ENCODE measurements at places on chromosomes 3 and 15. TPM values are rescaled to one million over a fixed set of nuclear protein-coding genes. Genes with fewer than 3 reads are reported as not detected.

GRCh38 chr3:155805802-155806618 is at the start of gene C3orf33:
Gene C3orf33 (minus strand): TSS chr3:155806278. CDS start chr3:155806252, 26 bp downstream.
- no peaks in the 10 kb centered on the region for H3K36me3 ChIP-seq
- H3K27ac ChIP-seq, result peak within 1 kb of the TSS; percentile 62
- H3K4me1 ChIP-seq, result peaks cover 11% of the 10 kb centered on the region
- peak within 1 kb of the TSS; percentile 71 for H3K4me3 ChIP-seq
- DNase-seq, result peak; percentile 81
- peaks cover 7% of the 10 kb centered on the region for H3K27me3 ChIP-seq

The HDC gene
- 3.5 TPM for total RNA-seq

The ARIH2 gene
- total RNA-seq, result 171 TPM

- no peaks in the 10 kb centered on the region for H3K27me3 ChIP-seq
- no peak overlapping the region for H3K4me3 ChIP-seq
- DNase-seq, result no peak
- no peaks in the 10 kb centered on the region for H3K4me1 ChIP-seq
- no peak overlapping the region for H3K27ac ChIP-seq
These were observed 37.7 kb upstream of the SEC61A1 start for GRCh38 chr3:128014548-128014947.

DNA sequence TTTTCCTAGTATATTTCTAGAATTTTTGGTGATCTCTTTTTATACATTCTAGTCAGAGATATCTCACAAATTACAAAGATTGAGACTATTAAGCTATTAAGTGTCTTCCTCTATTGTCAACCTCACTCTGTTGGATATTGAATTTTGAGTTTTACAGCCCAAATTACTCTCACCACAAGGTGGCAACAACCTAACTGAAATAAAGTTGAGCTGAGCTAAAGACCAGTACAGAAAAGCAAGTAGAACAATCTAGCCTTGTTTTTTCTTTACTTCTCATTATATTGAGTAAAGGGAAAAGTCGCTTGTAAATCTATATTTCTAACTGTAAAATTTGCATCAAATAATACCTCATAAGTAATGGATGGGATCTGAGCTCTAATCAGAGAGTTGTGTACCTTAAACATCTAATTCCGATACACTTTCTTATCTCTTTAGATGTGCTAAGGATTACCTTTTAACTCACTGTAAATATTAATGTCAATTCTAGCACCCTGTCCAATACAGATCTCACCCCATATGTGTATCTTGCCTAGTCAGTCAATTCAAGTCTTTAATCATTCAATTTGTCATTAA is 13.6 kb upstream of the COMMD2 start:
- no peak overlapping the region for H3K27ac ChIP-seq
- H3K4me1 ChIP-seq, result no peaks in the 10 kb centered on the region
- H3K4me3 ChIP-seq, result no peak overlapping the region

DNA sequence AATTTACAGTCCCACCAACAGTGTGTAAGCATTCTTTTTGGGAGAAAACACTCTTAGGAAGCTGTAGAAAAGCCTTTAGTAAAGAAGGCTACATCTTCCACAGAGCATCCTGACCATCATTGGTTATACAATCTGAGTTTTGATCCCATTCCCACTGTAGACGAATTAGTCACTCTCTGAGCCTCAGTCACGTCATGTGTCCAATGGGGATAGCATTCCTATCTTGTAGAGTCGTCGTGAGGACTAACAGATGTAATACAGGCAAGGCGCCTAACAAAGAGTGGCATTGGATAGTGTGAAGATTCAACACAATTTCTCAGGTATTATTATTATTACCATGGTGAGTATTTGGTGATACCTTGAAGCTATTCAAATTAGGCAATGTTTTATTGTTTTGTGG is 44.0 kb upstream of the ALDH1A3 start:
- no peaks in the 10 kb centered on the region for H3K36me3 ChIP-seq
- H3K4me3 ChIP-seq, result no peak overlapping the region
- no peak for DNase-seq
- H3K4me1 ChIP-seq, result no peaks in the 10 kb centered on the region
- no peak overlapping the region for H3K27ac ChIP-seq

The NRROS gene
- 18.3 TPM for total RNA-seq

GRCh38 chr3:195551381-195551978 is 8.4 kb upstream of the PPP1R2 start:
- no peak for DNase-seq
- peak overlapping the region; percentile 15 for H3K4me3 ChIP-seq
- peaks cover 54% of the 10 kb centered on the region for H3K4me1 ChIP-seq
- peak overlapping the region; percentile 91 for H3K27ac ChIP-seq
- H3K27me3 ChIP-seq, result no peaks in the 10 kb centered on the region
- no peaks in the 10 kb centered on the region for H3K36me3 ChIP-seq

The CYP11A1 gene
- not detected for total RNA-seq

GRCh38 chr15:37880009-37880834 is 54.2 kb upstream of the TMCO5A start:
- no peak overlapping the region for H3K4me3 ChIP-seq
- no peak overlapping the region for H3K27ac ChIP-seq
- peak; percentile 12 for DNase-seq

The C3orf49 gene
- total RNA-seq, result not detected

DNA sequence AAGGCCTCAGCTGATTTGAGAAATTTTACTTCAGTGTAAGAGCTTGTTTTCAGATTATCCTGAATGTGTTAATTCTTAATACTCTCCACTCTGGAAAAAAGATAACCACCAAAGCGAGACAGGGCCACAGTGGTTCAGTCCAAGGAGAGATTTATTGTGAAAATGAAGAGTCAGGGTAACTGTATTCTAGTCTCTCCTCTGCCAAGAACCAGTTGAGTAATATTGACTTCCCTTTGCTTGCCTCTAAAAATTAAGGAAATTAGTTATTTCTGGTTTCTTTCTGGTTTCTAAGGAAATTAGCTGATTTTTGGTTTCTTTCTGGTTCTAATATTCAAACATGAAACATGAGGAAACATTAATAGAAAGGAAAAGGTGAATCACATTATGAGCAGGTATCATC is 34.9 kb downstream of the PPP1R2 start:
- no peaks in the 10 kb centered on the region for H3K27me3 ChIP-seq
- H3K4me1 ChIP-seq, result peaks cover 5% of the 10 kb centered on the region
- no peak overlapping the region for H3K4me3 ChIP-seq
- H3K36me3 ChIP-seq, result peaks cover 27% of the 10 kb centered on the region
- DNase-seq, result no peak
- H3K27ac ChIP-seq, result no peak overlapping the region

- no peak overlapping the region for H3K4me3 ChIP-seq
- H3K4me1 ChIP-seq, result no peaks in the 10 kb centered on the region
- H3K27me3 ChIP-seq, result no peaks in the 10 kb centered on the region
- H3K36me3 ChIP-seq, result no peaks in the 10 kb centered on the region
- no peak for DNase-seq
These were observed 71.7 kb downstream of the DMXL2 start for GRCh38 chr15:51550841-51551240.

DNA sequence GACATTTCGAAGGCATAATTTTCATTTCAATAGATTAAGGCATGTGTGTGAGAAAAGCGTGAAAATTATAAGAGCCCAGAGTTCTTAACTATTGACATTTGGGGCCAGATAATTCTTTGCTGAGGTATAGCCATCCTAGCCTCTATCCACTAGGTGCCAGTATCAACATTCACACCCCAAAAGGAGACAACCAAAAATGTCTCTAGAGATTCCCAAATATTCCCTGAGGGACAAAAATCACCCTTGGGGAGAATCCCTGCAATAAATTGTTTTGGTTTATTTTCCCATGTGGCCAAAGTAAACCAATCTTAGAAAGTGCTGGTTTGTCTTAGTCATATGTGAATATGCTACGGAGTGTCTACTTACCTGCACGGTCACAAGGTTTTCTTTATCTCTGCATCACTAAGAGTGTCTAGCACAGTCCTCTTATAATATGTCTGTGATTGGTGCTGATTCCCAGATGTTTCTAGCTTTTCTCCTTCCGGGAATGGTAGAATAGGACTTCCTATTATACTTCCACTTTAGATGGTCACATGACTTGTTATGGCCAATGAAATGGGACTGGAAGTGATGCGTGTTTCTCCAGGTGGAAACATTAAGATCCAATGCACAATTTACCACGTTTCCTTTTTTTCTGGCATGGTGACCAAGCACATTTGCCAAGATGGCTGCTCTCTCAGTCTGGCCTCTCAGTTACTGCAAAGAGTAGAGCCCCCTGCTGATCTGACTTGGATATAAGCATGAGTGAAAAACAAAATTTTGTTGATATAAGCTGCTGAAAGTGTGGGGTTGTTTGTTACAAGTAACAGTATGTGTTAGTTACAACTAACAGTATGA is 8.0 kb upstream of the KBTBD8 start:
- H3K36me3 ChIP-seq, result no peaks in the 10 kb centered on the region
- no peak overlapping the region for H3K27ac ChIP-seq
- DNase-seq, result peak; percentile 19
- no peak overlapping the region for H3K4me3 ChIP-seq
- H3K4me1 ChIP-seq, result no peaks in the 10 kb centered on the region

The APOD gene
- total RNA-seq, result not detected

DNA sequence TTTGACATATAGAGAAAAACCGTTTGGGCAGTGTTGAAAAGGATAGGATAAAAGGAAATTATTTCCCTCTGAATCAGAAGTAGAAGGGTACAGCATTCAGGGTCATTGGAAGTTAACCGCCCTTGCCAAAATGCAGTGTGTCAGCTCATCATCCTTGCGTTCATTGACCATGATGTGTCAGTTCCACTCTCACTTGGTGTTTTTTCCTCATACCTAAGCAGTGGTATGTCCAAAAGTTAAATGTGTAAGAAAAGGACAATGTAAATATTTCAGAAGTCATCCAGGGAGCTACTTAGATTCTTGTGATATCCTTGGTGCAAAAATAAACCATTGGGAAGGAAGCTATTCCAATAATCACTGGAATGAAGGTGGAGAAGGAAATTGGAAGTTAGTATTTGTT is 50.7 kb downstream of the MAP6D1 start:
- H3K27me3 ChIP-seq, result no peaks in the 10 kb centered on the region
- H3K36me3 ChIP-seq, result peaks cover 62% of the 10 kb centered on the region
- H3K27ac ChIP-seq, result no peak overlapping the region
- DNase-seq, result no peak
- no peak overlapping the region for H3K4me3 ChIP-seq

GRCh38 chr15:97567411-97567810 is 393.1 kb upstream of the ARRDC4 start:
- no peak overlapping the region for H3K27ac ChIP-seq
- no peaks in the 10 kb centered on the region for H3K36me3 ChIP-seq
- no peak for DNase-seq
- no peaks in the 10 kb centered on the region for H3K4me1 ChIP-seq
- H3K4me3 ChIP-seq, result no peak overlapping the region

The NR2E3 gene
- total RNA-seq, result not detected

GRCh38 chr15:63381301-63382204 is at the start of gene CA12:
Gene CA12 (minus strand): TSS chr15:63381846. CDS start chr15:63381720, 126 bp downstream.
- peaks cover 29% of the 10 kb centered on the region for H3K27me3 ChIP-seq
- H3K36me3 ChIP-seq, result no peaks in the 10 kb centered on the region
- no peak for DNase-seq

GRCh38 chr15:36898536-36899126 is 201.7 kb downstream of the MEIS2 start:
- no peak overlapping the region for H3K27ac ChIP-seq
- H3K4me1 ChIP-seq, result no peaks in the 10 kb centered on the region
- no peak overlapping the region for H3K4me3 ChIP-seq

GRCh38 chr3:32420126-32421038 is 28.7 kb downstream of the CMTM7 start:
- H3K4me3 ChIP-seq, result peak overlapping the region; percentile 16
- no peaks in the 10 kb centered on the region for H3K27me3 ChIP-seq
- H3K27ac ChIP-seq, result peak overlapping the region; percentile 60
- peaks cover 91% of the 10 kb centered on the region for H3K4me1 ChIP-seq

DNA sequence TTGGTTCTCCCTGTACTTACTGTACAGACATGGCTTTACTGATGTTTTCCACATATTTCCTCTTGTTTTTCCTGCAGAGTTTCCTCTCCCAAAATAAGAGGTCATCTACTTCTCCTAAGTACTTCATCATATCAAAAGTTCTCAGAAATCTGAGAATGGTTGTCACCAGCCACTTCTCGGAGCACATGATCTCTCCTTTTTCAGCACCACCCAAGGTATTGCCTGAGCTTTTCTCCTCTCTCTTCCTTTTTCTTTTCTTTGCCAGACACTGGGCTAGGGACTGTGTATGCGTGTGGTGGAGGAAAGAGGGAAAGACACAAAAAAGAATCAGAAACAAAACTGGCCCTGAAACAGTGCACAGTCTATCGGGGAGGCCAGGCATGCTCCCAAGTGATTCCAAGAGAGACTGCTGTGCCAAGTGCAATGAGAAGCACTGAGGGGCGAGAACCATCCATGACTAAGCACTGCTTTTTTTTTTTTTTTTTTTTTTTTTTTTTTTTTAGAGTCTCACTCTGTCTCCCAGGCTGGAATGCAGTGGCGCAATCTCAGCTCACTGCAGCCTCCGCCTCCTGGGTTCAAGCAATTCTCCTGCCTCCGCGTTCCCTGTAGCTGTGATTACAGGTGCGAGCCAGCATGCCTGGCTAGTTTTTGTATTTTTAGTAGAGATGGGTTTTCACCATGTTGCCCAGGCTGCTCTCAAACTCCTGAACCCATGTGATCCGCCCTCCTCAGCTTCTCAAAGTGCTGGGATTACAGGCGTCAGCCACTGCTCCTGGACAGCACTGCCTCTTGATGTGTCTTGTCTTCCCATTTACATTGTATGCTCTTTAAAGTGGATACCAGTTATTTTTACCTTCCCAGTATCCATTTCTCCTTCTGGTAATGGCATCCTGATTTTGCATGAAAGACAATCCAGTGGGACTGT is 194.0 kb upstream of the FEZF2 start:
- no peak for DNase-seq
- no peaks in the 10 kb centered on the region for H3K36me3 ChIP-seq
- no peak overlapping the region for H3K27ac ChIP-seq
- H3K4me3 ChIP-seq, result no peak overlapping the region
- H3K27me3 ChIP-seq, result no peaks in the 10 kb centered on the region
- no peaks in the 10 kb centered on the region for H3K4me1 ChIP-seq

DNA sequence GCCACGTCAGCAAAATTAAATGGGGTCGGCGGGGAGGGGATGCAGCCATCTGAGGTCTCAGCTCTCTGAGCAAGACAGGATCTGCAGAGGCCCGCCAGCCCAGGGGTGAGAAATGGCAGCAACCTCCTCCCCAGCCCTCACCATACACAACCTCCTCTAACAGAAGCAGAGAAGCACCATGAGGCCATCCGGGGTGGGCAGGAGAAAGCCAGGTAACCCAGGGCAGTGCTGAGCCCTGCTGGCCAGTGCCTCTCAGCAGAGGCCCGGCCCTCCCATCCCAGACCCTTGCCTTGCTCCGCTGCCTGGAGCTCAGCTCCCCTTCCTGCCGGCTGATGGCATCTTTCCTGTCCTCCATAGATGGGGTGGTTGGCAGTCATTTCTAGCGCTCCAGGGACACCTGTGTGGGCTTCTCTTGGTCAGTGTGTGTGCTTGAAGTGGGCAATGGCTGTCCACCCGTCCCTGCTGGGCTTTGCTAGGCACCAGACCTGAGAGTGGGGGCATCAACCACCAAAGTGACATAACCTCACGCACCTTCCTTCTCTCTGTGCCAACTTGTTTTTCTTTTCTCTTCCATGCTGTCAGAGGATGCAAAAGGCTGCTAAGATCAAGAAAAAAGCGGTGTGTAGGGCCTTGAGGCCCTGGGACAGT is 175.8 kb downstream of the NSMCE3 start:
- no peak overlapping the region for H3K27ac ChIP-seq
- no peak for DNase-seq
- no peak overlapping the region for H3K4me3 ChIP-seq

The CLDN16 gene
- not detected for total RNA-seq

GRCh38 chr3:13657660-13658435 is 108.9 kb downstream of the FBLN2 start:
- peaks cover 10% of the 10 kb centered on the region for H3K4me1 ChIP-seq
- no peak overlapping the region for H3K4me3 ChIP-seq
- H3K27ac ChIP-seq, result no peak overlapping the region
- DNase-seq, result peak; percentile 53
- H3K36me3 ChIP-seq, result no peaks in the 10 kb centered on the region
- H3K27me3 ChIP-seq, result peaks cover 5% of the 10 kb centered on the region
